ENCODE measurements at places on chromosomes 12 and 14. TPM values are rescaled to one million over a fixed set of nuclear protein-coding genes. Genes with fewer than 3 reads are reported as not detected.
A peak's percentile ranks its signal among the peaks of the same experiment; 100 is the strongest.

The GLI1 gene
- total RNA-seq: 1.3 TPM

DNA sequence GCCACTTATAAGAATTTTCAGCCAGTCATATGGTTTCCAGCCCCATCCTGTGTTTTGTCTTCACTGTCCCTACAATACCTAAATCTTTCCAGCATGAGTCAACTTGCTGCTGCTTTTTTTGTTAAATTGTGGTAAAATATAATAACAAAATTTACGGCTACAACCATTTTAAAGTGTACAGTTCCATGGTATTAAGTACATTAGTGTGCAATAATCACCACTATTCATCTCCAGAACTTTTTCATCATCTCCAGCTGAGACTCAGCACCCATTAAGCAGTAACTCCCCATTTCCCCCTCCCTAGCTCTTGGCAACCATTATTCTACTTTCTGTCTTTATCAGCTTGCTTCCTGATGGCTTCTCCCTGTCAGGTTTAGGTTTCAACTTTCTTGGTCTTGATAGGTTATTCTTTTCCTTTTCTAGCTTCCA, 39.1 kb downstream of the FRS2 start:
- H3K27me3 ChIP-seq: no peaks in the 10 kb centered on the region
- DNase-seq: no peak
- H3K27ac ChIP-seq: no peak overlapping the region
- peaks cover 34% of the 10 kb centered on the region for H3K4me1 ChIP-seq
- no peak overlapping the region for H3K4me3 ChIP-seq
- H3K36me3 ChIP-seq: no peaks in the 10 kb centered on the region

The PTHLH gene
- total RNA-seq: 0.56 TPM

The TPH2 gene
- 0.23 TPM for total RNA-seq

The LRP1-AS gene
- not detected for total RNA-seq

DNA sequence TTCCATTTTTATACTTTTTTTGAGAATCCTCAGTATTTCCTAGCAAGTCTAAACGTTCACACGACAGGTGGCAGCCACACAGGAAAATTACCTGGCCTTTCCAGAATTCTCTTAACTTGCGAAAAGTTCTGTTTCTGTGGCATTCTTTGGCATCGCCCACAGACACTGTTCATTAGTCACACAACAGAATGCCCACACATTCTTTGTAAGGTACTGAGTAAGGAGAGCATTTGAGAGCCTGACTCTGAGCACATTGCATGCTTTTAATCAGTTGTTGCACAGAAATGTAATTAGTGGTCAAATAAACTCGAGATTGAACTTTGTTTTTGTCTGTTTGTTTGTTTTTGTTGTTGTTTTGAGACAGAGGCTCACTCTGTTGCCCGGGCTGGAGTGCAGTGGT, 52.4 kb downstream of the LMNTD1 start:
- H3K36me3 ChIP-seq: peaks cover 2% of the 10 kb centered on the region
- no peak overlapping the region for H3K4me3 ChIP-seq
- no peaks in the 10 kb centered on the region for H3K27me3 ChIP-seq
- no peak for DNase-seq

GRCh38 chr14:59037086-59037485, 151.4 kb upstream of the DAAM1 start:
- H3K4me1 ChIP-seq: no peaks in the 10 kb centered on the region
- H3K27me3 ChIP-seq: no peaks in the 10 kb centered on the region
- no peaks in the 10 kb centered on the region for H3K36me3 ChIP-seq
- DNase-seq: no peak

The PRKAB1 gene
- total RNA-seq: 39.6 TPM

DNA sequence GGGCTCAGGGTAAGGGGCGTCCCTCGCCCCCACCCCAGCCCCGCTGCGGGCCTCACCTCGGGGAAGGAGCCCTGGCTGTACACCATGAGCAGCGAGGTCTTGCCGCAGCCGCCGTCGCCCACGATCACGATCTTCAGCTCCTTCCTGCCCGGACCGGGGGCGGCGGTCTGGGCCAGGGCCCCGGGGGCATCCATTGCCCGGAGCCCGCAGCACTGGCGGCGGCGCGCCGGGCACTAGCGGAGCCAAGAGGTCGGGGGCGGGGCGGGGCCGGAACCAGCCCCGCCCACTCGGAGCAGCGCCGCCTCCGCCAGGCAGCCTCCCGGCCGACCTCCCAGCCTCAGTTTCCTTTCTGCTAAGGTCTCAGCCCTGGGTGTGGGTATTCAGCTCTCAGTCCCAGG, at the start of gene RHOF:
Gene RHOF (minus strand): TSS at position 249 of the 398 bp plus-strand sequence. CDS start 55 bp downstream, at position 194.
- peaks cover 46% of the 10 kb centered on the region for H3K4me1 ChIP-seq
- peaks cover 10% of the 10 kb centered on the region for H3K36me3 ChIP-seq
- H3K4me3 ChIP-seq: peak within 1 kb of the TSS; percentile 87

- H3K36me3 ChIP-seq: peaks cover 13% of the 10 kb centered on the region
- no peaks in the 10 kb centered on the region for H3K27me3 ChIP-seq
- no peak for DNase-seq
- no peak overlapping the region for H3K4me3 ChIP-seq
- H3K27ac ChIP-seq: no peak overlapping the region
Measured at GRCh38 chr12:31531893-31532292, 59.0 kb downstream of the DENND5B start.

The CHMP4A gene
- 44.7 TPM for total RNA-seq

The LALBA gene
- not detected for total RNA-seq

GRCh38 chr12:13088496-13088895, 15.0 kb downstream of the GSG1 start:
- H3K36me3 ChIP-seq: peaks cover 10% of the 10 kb centered on the region
- no peak overlapping the region for H3K27ac ChIP-seq
- H3K4me1 ChIP-seq: peaks cover 16% of the 10 kb centered on the region

The KLRC2 gene
- total RNA-seq: not detected

The KCNJ8 gene
- 4.6 TPM for total RNA-seq

The MLEC gene
- total RNA-seq: 167 TPM

- no peaks in the 10 kb centered on the region for H3K27me3 ChIP-seq
- H3K27ac ChIP-seq: no peak overlapping the region
- H3K36me3 ChIP-seq: no peaks in the 10 kb centered on the region
Measured at GRCh38 chr12:123070267-123071081, 80.4 kb downstream of the PITPNM2 start.

DNA sequence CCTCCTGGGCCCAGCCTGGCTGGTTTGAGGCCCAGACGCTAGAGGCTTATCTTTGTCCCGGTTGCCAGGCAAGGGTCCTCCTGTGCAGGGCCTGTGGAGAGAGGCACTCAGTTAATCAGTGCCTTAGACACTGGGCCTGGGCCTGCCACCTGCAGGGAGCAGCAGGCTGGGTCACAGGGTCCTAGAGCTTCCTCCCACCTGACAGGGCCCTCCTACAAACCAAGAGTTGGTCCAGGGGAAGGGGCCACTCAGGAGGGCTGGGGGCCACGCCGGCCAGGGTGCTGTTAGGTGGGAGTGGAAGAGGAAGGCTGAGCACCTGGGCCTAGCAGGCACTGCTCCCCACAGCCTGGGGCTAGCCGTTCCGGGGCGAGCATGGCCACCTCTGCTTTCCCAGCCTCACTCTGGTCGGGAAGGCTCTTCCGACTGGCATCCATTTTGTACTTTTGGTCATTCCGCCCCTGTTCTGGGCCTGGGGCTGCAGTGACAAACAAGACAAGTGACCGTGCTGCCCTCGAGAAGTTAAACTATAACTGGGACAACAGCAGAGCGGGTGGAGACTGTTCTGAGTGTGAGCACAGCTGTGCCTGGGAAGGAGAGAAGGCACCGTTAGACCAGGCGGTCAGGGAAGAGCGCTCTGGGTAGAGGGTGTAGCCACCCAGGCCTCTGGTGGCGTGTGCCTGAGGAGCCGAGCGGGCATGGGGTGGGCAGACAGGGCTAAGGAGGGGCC, 27.2 kb downstream of the FBRSL1 start:
- DNase-seq: no peak
- no peak overlapping the region for H3K27ac ChIP-seq
- H3K4me3 ChIP-seq: no peak overlapping the region
- H3K36me3 ChIP-seq: peaks cover 23% of the 10 kb centered on the region
